Hypothalamus (tissue), 51 donors: ENCODE measurements at places on chromosomes 12 and 14.

- no peak for DNase-seq
Observed at GRCh38 chr12:9951026-9951675, 19.0 kb upstream of the CLEC2A start.

DNA sequence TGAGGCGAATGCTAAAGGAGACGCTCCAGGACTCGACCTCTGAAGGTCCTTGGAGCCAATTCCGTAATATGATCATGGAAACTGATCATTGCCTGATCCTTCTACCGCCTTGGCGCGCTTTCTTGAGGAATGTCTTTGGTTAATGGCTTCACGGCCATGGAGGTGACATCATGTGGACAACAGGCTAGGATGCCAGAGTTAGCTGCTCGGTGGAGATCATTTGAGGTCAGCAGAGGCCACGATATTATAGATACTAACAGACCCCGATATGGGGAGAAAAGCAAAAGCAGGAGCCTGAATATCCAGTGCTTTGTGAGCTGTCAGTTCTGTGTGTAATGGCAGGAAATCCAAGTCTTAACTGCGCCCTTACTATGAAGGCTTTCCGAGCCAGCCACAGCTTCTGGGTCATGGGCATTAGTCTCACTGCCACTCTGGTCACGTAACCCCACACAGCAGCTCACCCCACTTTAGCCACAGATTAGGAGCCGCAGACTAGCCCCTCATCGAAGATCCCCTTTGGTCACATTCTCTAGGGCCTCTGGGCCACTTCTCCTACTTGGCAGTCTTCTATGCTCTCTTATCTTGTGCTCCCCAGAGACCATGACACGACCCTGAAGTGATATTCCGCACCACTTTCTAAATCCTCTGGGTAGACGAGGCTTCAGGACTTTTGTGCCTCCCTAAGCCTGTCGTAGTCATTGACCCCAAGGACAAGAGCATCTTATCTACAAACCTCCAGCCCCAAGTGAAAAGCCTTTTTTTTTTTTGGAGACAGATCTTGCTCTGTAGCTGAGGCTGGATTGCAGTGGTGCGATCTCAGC is 724 bp upstream of the CS start:
- no peak for DNase-seq

- DNase-seq: no peak
Observed at GRCh38 chr12:56833780-56834179, 70.7 kb downstream of the HSD17B6 start.

DNA sequence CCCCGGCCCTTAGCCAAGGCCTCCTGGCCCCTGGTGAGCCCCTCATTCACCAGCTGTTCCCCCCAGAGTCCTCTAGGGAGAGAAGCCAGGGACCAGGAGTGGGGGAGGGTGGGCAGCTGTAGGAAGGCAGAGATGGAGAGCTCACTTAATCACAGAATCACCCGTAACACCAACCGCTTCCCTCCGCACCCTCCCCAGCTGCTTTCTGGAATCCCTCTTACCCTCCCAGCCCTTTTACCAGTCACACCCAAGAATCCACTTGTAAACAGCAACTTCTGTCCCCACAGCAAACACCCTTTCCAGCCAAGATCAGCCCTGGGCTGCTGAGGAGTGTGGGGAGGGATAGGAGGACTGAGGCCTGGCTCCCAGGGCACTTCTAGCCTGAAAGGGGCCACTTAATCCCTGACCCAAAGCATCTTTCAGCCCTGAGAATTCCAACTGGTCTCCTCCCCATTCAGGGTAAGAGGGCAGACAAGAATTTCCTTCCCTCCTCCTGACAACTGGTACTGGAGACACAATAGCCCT is 18.8 kb downstream of the NCKAP5L start:
- no peak for DNase-seq

DNA sequence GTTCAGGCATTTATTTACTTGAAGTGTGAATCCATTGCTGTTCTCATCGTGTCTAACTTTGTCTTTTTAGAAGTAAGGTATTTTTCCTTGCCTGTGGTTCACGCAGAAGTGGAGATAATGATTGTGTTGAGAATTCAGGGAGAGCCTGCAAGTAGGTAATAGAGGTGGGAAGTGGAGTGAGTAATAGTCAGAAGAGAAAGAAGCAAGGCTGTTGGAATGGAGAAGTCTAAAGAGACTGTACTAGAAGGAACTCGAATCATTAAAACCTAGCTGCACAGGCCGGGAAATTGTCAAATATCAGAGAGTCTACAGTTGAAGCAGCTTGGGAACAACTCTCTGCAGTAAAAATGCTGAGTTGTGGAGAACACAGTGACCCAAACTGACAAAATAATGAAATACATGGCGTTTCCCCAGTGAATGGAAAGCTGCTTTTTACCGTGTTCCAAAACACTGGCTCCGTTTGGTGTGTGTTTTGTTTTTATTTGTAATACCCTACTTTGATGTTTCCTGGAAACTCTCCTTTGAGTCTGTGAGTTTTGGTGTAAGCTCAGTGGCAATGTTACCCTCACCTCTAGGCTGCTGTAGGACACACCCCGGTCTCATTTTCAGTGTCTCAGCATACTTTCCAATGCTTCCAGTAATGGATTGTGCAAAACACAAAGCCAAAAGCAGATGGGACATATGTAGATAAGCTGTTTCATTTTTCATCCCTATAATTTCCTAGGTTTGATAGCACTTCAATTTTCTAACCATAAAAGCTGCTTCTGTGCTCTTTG is 146.6 kb downstream of the CRADD start:
- DNase-seq: no peak

DNA sequence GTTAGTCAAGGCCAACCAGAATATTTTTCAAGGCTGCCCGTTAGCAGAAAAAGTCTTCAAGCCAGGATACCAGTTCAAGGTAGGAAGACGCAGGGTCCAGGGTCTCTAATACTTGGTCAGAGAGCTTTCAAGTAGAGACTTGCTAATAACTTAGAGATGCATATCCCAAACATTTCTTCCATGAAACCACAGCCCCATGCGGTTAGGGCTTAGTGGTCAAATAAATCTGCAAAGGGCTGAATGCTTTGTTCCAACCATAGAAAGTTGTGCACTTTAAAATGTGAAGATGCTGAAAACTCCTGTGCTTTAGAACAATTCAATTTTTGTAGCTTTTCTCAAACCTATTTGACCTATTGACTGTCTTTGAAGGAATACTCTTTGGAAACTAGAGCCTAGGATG is 208.9 kb downstream of the PIK3C2G start:
- no peak for DNase-seq

GRCh38 chr12:132614861-132615578 is 3.6 kb upstream of the P2RX2 start:
- DNase-seq: peak; percentile 80

- DNase-seq: no peak
Observed at GRCh38 chr12:92334552-92334951, 188.9 kb upstream of the BTG1 start.

DNA sequence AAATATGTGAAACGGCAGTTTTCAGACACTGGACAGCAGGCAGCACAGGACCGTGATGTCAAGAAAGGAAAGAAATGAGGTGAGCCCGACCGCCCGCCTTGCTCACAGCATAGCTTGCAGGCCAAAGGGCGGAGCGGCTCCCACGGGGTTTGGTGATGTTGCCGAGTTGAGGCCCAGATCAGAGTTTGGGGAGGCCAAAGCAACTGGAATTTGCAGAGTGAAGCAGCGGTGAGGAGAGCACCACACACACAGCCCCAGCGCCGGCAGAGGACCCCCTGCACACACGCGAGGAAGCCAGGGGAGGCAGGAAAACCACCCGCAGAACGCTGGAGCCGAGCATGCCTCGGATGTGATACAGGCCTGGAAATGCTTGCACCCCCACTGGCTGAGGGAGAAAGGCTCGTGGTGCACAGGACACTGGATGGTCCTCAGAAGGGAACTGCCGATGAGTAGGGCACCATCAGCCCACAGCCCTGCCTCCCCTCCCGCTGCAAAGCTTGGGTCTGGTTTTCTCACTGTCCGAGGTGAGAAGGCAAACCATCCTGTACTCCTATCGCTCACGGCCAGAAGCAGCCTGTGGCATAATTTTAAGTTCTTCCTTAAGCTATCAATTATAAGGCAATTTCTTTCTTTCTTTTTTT is 25.7 kb upstream of the PLD4 start:
- DNase-seq: no peak
